Breast epithelium (tissue), 4 donors: ENCODE measurements at places on chromosomes 11 and 22.

GRCh38 chr22:44286646-44287045 is 26.1 kb downstream of the SHISAL1 start:
- H3K36me3 ChIP-seq = no peaks in the 10 kb centered on the region
- no peak overlapping the region for H3K4me3 ChIP-seq
- no peaks in the 10 kb centered on the region for H3K4me1 ChIP-seq
- DNase-seq = no peak

DNA sequence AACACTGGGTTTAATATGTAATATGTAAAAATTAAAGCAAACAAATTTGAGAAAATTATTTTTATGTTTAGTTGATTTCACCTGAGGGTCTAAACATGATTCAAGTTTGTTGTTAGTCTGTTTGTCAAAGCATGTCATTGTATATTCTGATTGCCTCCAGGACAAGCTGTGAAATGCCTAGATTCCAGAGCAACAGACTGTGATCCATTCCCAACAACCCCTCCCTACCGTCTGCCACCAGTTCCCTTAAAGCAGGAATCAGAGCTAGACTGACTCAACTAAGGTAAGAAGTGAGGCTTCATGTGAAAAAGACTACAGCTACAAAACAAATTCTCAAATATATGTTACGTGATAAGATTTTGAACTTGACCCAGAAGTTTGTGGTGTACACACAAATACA is 304.2 kb downstream of the RAB38 start:
- H3K36me3 ChIP-seq = no peaks in the 10 kb centered on the region
- no peaks in the 10 kb centered on the region for H3K4me1 ChIP-seq
- no peak for DNase-seq
- H3K27me3 ChIP-seq = no peaks in the 10 kb centered on the region
- no peak overlapping the region for H3K27ac ChIP-seq

- no peak for DNase-seq
- no peaks in the 10 kb centered on the region for H3K27me3 ChIP-seq
- H3K4me3 ChIP-seq = no peak overlapping the region
Measured at GRCh38 chr11:45386972-45387371, 100.8 kb upstream of the SYT13 start.

DNA sequence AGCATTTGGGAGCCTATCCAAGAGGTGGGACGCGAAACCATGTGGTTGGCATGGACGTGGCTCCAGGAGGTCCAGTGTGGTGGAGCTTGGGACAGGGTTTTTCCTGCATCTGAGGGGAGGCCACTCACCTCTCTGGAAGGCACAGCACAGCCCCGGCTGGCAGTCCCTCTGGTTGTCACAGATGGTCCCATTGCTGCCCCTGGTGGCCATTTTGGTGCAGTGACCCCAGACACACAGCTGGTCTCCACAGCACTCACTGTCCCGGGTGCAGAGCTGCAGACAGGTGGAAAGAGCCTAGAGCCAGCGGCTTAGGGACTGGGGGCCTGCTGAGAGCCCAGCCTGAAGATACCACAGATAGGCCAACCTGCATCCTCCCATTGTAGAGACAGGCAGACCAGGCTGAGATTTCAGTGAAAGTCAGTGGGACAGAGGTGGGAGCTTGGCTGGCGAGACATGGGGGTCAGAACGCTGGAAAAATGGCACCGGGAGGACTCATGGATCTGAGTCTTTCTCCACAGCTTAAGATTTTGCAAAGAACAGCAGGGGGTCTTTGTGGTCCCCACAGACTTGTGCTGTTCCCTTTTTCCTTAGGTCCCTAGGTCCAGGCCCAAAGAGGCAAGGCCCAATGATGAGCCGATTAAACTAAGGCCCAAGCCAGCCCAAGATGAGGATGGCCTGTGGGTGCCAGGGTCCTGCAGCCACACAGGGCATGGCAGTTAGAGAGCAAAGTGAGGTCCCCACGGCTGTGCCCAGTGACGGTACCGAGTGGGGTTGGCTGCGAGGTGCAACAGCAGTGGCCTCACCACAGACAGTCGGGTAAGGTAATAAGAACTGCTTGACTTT is 41.4 kb downstream of the DKK3 start:
- H3K27ac ChIP-seq = no peak overlapping the region
- peak; percentile 68 for DNase-seq
- no peaks in the 10 kb centered on the region for H3K36me3 ChIP-seq
- no peak overlapping the region for H3K4me3 ChIP-seq
- no peaks in the 10 kb centered on the region for H3K27me3 ChIP-seq

- H3K27me3 ChIP-seq = peaks cover 7% of the 10 kb centered on the region
- no peaks in the 10 kb centered on the region for H3K4me1 ChIP-seq
- H3K36me3 ChIP-seq = no peaks in the 10 kb centered on the region
- no peak overlapping the region for H3K4me3 ChIP-seq
- no peak overlapping the region for H3K27ac ChIP-seq
Measured at GRCh38 chr11:76215941-76216340, 9.6 kb upstream of the WNT11 start.

DNA sequence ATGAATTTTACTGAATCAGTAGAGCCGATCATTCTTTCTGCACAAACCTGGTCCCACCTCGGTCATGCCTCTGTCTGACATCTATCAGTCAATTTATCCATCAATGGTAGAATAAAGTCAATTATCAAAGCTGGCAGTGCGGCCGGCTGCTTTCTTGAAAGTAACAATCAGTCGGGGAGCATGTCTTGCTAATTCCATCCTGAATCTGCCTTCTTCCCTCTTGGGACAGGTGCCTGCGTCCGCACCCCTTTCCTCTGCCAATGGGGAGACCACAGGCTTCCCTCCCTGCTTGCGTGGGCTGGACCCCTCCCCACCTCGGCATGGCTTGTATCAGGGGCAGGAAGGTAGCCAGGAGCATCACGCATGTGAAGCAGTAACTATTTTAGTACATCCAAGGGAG is 962.9 kb downstream of the BRD1 start:
- DNase-seq = no peak
- H3K36me3 ChIP-seq = no peaks in the 10 kb centered on the region
- H3K27me3 ChIP-seq = peaks cover 16% of the 10 kb centered on the region

DNA sequence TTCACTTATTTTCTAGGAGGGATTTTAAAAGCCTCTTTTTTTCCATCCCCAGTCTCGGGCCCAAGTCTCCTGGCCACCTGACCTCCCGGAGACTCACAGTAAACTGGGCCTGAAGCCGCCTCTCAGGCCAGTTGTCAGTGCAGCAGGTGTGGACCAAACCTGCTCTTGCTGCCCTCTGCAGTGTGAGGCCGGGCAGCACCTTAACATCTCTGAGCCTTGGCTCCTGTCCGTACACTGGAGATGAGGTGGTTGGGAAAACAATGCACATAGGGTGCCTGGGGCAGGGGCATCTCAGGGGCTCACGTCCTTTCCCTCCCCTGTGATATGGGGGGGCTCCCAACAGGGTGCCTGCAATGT is 45.1 kb downstream of the PHF21B start:
- no peak overlapping the region for H3K4me3 ChIP-seq
- H3K27me3 ChIP-seq = no peaks in the 10 kb centered on the region
- no peaks in the 10 kb centered on the region for H3K4me1 ChIP-seq
- no peak for DNase-seq
- H3K27ac ChIP-seq = no peak overlapping the region

GRCh38 chr11:105315287-105315686 is 175.7 kb upstream of the CARD18 start:
- H3K4me1 ChIP-seq = no peaks in the 10 kb centered on the region
- H3K4me3 ChIP-seq = no peak overlapping the region
- DNase-seq = no peak
- no peaks in the 10 kb centered on the region for H3K27me3 ChIP-seq

DNA sequence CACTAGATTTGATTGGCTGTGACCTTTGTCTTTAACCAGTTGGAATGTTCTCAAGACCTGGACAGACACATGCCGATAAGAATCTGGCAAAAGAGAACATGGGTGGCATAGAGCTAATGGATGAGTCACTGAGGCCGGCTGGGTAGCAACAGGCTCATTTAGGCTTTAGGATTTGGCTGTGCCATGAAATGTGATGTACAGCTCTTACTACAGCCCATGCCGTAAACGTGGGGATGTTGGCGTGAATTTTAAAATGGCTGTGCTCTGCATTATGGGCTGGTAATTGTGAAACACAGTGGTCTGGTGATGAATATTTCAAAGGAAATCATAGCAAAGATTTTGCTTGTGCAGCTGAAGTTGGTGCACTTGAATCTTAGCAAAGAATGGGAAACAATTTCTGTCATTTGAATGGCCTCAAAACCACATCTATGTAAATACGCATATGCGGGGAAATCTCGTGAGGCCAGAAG is 332.4 kb downstream of the TBC1D22A start:
- H3K36me3 ChIP-seq = no peaks in the 10 kb centered on the region
- no peak overlapping the region for H3K27ac ChIP-seq
- H3K27me3 ChIP-seq = no peaks in the 10 kb centered on the region
- no peak for DNase-seq
- H3K4me1 ChIP-seq = no peaks in the 10 kb centered on the region
- H3K4me3 ChIP-seq = no peak overlapping the region

GRCh38 chr22:23787600-23787896 is 782 bp downstream of the SMARCB1 start:
- no peak for DNase-seq
- peaks cover 5% of the 10 kb centered on the region for H3K4me1 ChIP-seq
- H3K36me3 ChIP-seq = no peaks in the 10 kb centered on the region
- H3K4me3 ChIP-seq = peak overlapping the region; percentile 86

GRCh38 chr11:46513934-46514342 is 79.9 kb downstream of the AMBRA1 start:
- no peak for DNase-seq
- H3K4me1 ChIP-seq = no peaks in the 10 kb centered on the region
- no peak overlapping the region for H3K27ac ChIP-seq
- H3K4me3 ChIP-seq = no peak overlapping the region

GRCh38 chr11:128204898-128205297 is 382.5 kb downstream of the ETS1 start:
- no peak overlapping the region for H3K4me3 ChIP-seq
- DNase-seq = no peak
- H3K27ac ChIP-seq = no peak overlapping the region
- no peaks in the 10 kb centered on the region for H3K4me1 ChIP-seq
- no peaks in the 10 kb centered on the region for H3K36me3 ChIP-seq
- no peaks in the 10 kb centered on the region for H3K27me3 ChIP-seq

GRCh38 chr22:35274154-35274871 is 17.0 kb downstream of the HMGXB4 start:
- no peaks in the 10 kb centered on the region for H3K27me3 ChIP-seq
- H3K4me3 ChIP-seq = no peak overlapping the region
- no peaks in the 10 kb centered on the region for H3K4me1 ChIP-seq
- no peak overlapping the region for H3K27ac ChIP-seq

- H3K36me3 ChIP-seq = no peaks in the 10 kb centered on the region
- H3K27ac ChIP-seq = no peak overlapping the region
- H3K4me3 ChIP-seq = no peak overlapping the region
- DNase-seq = no peak
- no peaks in the 10 kb centered on the region for H3K27me3 ChIP-seq
- no peaks in the 10 kb centered on the region for H3K4me1 ChIP-seq
Measured at GRCh38 chr11:110892741-110893285, 180.6 kb upstream of the ARHGAP20 start.

- DNase-seq = no peak
- H3K4me3 ChIP-seq = no peak overlapping the region
Measured at GRCh38 chr22:23199159-23199558, 18.9 kb downstream of the BCR start.

GRCh38 chr22:38441620-38442287 is 13.2 kb downstream of the KCNJ4 start:
- no peak overlapping the region for H3K4me3 ChIP-seq
- no peaks in the 10 kb centered on the region for H3K4me1 ChIP-seq
- no peak overlapping the region for H3K27ac ChIP-seq
- H3K27me3 ChIP-seq = no peaks in the 10 kb centered on the region

- H3K27ac ChIP-seq = no peak overlapping the region
- H3K27me3 ChIP-seq = no peaks in the 10 kb centered on the region
- no peaks in the 10 kb centered on the region for H3K4me1 ChIP-seq
- H3K4me3 ChIP-seq = no peak overlapping the region
- no peak for DNase-seq
- no peaks in the 10 kb centered on the region for H3K36me3 ChIP-seq
Measured at GRCh38 chr11:131584785-131585592, 214.6 kb downstream of the NTM start.

DNA sequence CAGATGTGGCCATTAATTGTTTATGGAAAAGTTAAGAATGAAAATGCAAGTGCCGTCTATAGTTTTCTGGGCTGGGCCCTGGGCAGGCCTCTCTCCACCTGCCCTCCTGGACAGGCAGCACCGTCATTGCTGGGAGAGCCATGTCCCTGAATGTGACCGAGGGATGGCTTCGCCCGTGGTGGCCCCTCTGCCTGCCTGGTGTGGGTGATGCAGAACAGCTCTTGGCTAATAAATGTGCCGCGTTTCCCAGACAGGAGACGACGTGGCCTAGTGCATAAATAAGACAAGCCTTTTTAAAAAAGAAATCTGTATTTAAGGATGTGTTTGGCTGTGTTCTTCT is 407.3 kb downstream of the TBC1D22A start:
- DNase-seq = no peak
- no peaks in the 10 kb centered on the region for H3K36me3 ChIP-seq
- no peak overlapping the region for H3K4me3 ChIP-seq
- no peaks in the 10 kb centered on the region for H3K27me3 ChIP-seq

DNA sequence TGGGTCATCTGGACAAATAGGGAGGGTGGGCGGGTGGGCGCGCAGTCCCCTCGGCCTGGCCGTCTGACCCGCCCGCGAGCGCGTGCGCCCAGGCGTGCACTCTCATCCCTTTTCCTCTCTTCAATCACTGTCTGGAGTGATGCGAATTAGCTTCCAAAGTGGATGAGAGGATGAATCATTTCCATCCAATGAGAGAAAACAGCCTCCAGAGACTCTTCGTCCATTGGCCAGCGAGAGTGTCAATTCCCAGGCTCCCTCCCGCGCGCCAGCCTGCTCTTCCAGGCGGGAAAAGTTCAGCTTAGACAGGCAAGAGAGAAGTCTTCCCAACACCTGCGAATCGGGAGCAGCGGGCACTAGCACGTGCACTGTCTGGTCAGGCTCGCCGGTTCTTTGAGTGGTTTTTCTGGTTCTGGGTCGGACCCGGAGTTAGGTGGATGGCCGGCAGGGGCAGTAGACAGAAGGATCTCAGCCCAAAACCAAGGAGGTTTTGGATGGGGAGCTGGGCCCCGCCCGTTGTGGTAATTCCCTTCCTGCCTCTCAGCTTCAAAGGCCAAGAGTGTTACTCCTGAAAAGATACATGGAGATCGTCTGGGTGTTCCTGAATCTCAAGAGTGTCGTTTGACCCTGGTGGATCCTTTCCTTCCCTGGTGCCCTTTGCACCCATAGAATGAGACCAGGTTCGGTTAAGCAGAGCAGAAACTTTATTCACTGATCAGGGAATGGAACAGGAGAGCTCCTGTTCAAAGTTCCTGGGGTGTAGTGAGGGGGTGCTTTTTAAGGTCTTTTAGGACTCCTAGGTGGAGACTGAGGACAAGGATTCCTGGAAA is 33.4 kb upstream of the GLYATL1 start:
- no peaks in the 10 kb centered on the region for H3K27me3 ChIP-seq
- H3K36me3 ChIP-seq = no peaks in the 10 kb centered on the region
- no peak for DNase-seq

- H3K4me3 ChIP-seq = no peak overlapping the region
- no peaks in the 10 kb centered on the region for H3K4me1 ChIP-seq
- no peaks in the 10 kb centered on the region for H3K36me3 ChIP-seq
- H3K27ac ChIP-seq = peak overlapping the region; percentile 96
- H3K27me3 ChIP-seq = no peaks in the 10 kb centered on the region
- peak; percentile 68 for DNase-seq
Measured at GRCh38 chr11:9760193-9760575, 96.3 kb downstream of the SWAP70 start.

GRCh38 chr22:45999379-45999971 is 22.5 kb upstream of the WNT7B start:
- no peak for DNase-seq
- no peaks in the 10 kb centered on the region for H3K36me3 ChIP-seq
- no peaks in the 10 kb centered on the region for H3K27me3 ChIP-seq

- no peaks in the 10 kb centered on the region for H3K4me1 ChIP-seq
- H3K27me3 ChIP-seq = no peaks in the 10 kb centered on the region
- no peak overlapping the region for H3K27ac ChIP-seq
- H3K36me3 ChIP-seq = peaks cover 4% of the 10 kb centered on the region
- DNase-seq = no peak
Measured at GRCh38 chr11:86003654-86004053, 65.2 kb downstream of the PICALM start.
